ENCODE measurements at places on chromosomes 5 and 9.

- DNase-seq, result no peak
Measured at GRCh38 chr5:140966293-140967225, at the start of gene PCDHAC2. Gene PCDHAC2 (plus strand): TSS chr5:140966476. CDS start chr5:140966767, 291 bp downstream.

GRCh38 chr9:120860083-120860482 is 16.9 kb downstream of the PHF19 start:
- DNase-seq, result no peak

DNA sequence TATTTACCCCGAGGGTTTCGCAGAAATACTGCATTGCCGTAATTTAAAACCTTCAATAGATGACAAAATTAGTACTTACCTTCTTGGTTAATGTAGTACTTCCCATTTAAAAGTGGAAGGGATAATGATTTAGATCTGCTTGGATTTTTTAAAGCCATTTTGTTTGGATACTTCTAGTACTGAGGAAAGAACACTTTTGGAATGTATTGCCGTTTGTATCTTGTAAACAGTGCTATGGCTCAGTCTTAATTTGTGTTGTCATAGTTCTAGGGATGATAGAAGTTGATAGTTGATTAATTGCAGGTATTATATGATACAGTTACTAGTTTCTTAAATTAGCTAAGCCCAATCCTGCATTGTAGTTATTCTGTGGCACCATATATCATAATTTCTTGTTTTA is 33.1 kb downstream of the TNPO1 start:
- DNase-seq, result peak; percentile 20

DNA sequence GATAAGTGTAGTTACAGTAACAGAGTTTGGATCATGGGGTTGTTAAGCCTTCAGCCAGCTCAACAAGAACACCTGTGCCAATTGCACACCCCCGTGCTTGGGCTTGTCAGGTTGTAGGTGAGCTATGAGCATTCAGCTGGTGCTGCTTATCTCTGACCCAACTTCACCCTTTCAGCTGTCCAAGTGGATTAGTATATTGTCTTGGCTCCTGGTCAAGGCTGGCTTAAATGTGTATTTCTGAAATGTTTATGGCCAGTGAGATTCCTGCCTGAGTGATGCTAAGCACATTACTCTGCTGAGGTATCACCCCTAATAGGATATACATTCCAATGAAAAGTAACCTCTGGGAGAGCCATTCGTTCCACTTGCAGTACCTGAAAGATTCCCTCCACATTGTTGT is 44.2 kb upstream of the LMNB1 start:
- no peak for DNase-seq

GRCh38 chr5:76475385-76475784 is 72.3 kb downstream of the IQGAP2 start:
- no peak for DNase-seq

DNA sequence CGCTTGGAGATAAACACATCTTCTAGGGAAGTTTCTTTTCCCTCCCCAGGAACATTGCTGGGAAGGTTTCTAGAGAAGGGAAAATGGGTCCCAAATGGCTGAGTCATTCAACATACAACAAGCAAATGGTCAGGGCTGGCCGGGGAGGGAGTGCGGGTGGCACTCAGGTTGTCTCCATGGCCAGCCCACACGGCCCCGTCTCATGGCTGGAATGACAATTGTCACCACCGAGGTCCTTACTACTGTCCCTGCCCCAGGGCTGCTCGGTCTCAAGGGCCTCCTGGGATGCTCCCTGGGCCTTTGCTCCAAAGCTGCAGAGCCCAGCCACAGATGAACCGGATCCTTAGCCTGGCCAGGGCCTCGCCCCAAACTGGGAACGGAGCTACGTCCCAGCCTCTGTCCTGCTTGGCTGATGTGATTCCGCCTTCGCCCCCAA is 121.9 kb downstream of the FGF18 start:
- DNase-seq, result no peak

DNA sequence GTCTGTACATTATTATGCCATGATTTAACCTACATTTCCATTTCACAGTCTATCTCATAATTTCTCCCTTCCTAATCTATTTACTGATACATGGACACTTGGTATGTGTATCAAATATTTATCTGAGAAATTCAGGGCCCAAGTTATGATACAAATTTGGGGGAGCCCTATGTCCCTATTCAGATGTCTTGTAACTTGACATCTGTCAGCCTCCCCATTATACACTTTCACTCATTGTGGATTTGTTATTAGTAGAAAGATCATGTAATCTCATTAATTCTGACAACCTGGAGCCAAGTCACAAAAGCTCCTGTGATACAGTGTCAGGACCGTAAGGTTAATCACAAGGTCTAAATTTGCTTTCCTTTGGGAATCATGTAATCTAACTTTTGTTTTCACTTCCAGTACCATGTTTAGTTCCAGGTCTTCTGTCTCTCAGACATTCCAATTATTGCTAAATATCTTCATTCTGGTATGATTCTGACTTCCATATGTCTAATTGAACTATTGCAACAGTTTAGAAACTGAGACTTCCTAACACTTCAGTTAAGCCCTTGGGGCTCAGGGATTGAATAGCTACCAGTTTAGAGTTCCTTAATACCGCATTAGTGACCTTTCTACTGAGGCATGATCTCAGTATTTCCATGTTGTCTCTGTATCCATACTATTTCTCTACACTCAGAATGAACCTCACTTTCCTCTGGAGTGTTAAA is 182.9 kb upstream of the NUDT12 start:
- no peak for DNase-seq

GRCh38 chr9:113542741-113543140 is 79.2 kb downstream of the RGS3 start:
- DNase-seq, result no peak

DNA sequence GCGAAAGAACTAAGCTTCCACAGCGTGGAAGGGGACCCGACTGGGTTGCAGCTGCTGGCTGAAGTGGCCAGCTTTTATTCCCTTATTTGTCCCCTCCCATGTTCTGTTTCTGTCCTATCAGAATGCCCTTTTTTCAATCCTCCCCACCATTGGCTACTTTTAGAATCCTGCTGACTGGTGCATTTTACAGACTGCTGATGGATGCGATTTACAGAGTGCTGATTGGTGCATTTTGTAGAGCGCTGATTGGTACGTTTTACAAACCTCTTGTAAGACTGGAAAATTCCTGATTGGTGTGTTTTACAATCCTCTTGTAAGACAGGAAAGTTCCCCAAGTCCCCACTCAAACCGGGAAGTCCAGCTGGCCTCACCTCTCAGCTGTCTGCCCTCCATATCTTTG is 50.7 kb downstream of the KLF9 start:
- DNase-seq, result no peak

DNA sequence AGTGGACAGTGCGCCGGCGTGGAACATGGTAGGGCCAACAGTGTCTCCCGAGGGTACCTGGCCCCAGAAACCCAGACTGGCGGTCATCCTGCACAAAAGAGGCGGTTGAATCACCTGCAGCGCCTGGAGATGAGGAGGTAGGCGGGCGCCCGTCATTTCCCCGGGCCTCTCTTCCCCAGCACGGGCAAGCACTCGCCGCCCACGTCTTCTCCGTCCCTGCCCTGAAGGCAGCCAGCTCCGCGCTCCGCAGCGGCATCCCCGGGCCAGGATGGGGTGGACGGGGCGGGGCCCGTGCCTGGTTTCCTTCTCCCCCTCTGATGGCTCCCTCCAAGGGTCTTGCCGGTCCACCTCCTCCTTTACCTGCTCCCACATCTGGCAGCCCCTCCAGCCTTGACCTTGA is 27.1 kb upstream of the N4BP3 start:
- no peak for DNase-seq

DNA sequence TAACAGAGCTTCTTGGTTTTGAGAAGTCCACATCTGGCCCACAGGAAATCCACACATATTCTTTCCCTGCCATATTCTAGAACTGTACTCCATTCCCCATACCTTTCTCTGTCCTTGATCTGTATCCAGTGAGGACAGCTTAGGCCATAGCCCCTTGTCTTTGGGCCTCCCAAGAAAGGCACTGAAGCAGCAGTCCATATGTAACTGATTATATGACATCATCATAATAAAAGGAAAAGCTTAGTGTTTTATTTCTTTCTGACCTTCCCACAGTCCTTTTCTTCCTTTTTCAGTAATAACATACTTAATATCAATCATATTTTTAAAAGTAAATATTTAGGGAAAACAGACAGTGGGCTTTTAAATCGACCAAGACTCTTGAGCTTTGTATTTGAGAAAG is 222.0 kb downstream of the EDIL3 start:
- no peak for DNase-seq

DNA sequence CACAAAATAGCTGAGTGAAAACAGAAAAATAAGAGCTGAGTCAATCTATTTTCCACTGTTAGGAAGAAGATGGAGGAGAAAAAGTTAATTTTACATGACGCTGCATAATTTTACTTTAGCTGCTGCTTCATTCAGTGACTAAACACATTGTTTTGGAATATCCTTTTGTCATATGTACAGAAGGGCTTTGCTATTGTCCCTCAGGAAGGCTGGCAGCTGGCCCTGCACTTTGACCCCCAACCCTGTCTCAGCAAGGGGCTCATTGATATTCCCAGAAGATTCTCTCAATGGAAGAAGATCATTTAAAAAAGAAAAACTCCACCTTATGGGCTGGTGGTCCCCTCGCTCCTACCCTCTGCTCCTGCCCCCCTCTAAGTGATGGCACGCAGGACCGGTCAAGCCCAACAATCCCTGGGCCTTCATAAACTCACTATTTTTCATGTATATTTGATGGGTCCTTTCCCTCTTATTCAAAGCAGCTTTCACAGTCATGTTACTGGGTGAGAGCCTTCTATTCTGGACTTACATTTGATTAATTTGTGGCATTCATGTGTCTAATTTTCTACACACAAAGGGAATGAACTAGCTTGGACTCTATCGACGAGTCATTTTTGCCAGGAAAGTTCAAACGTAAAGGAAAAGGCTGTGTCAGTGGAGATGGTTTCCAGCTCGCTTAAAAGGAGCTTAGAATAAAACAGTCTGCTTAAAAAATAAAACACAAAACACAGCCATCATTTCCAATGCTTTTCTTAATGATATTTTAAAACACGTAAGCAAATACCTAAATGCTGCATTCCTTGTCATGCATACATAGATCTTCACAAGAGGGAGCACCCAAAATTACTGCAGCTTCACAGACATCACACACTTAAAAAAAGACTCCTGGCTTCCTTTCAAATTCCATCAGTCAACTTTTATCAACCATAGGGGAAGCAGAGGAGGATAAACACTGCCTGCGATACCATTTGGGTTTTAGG is 104.7 kb downstream of the EFNA5 start:
- DNase-seq, result no peak

DNA sequence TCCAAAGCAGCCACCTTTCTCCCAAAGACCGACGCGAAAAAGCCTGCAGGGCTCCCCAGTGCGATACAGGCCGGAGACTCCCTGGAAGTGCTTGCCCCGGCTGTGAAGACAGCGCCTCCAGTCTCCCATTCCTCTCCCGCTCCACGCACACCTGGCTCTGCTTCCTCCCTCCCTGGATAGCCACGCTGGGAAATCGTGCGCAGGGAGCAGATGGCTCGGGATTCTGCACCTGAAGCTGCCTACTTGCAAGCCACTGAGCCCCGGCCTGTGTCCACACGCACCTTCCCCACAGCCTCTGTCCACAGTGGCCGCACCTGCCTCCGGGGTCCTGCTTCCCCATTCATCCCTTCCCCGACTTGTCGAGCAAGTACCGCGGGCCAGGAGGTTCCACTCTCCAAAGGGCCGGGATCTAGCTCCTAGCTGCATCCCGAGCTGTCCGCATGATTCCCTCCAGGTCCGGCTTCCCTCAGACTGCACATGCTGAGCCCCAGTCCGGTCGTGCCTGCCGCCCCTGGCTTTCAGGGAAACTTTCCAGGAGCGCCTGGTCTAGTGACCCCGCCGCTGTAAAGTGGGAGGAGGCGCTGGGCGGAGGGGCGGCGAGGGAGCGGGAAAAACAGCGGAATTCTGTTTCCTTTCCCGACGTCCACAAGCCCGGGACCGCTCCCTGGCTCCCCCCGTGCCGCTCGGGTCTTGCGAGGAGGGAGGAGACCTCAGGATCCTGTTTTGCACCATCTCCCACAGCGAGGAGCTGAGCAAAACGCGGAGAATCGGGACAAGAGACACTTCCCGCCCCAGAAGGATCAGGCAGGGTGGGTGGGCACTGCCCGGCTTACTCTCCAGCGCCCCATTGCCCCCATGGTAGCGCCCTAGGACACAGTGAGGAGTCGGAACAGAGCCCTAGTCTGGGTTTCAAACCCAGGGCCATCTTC is 2.0 kb downstream of the SEMA6A start:
- DNase-seq, result peak; percentile 13

DNA sequence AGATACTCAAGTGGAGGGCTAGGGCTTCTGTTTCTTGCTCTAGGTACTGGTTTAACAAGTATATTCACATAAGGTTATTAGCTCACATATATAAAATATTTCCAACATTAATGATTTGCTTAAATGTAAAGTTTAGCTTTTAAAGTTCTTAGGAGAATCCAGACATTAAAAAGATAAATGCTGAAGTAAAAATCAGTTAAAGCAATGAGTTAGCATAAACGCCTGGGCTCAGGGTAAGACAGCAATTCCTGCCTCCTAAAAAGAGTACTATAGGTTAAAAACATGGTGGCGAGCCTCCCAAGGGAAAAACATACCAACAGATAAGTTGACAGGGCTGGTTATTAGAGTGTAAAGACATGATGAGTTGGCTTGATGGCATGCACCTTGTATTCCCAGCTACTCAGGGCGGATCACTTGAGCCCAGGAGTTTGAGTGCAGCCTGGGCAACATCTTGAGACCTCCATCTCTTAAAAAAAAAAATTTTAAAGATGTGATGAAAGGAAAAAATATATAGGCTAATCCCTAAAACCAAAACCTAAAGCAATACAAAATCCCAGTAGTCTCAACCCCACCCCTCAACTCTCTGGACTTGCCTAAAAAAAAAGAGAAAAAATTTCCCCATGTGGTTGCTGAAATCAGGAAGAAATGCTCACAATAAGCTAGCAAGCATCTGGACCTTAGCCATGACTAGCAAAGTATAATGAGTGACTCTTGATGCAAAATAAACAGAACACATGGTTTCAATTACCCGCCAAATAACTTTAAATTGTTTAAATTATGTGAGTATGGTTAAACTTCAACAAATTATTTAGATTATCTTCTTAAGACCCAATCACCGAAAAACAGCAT is 3.6 kb downstream of the GOLPH3 start:
- DNase-seq, result no peak

GRCh38 chr9:115098226-115098965 is 19.6 kb downstream of the TNC start:
- DNase-seq, result no peak

GRCh38 chr9:114452219-114453165 is 52.8 kb downstream of the WHRN start:
- DNase-seq, result no peak
